ENCODE measurements at places on chromosomes 16 and 17.

GRCh38 chr17:35094902-35095301 lies 24.8 kb downstream of the RAD51D start:
- no peak for DNase-seq

GRCh38 chr16:46627746-46628145 lies 6.6 kb upstream of the SHCBP1 start:
- DNase-seq: no peak

DNA sequence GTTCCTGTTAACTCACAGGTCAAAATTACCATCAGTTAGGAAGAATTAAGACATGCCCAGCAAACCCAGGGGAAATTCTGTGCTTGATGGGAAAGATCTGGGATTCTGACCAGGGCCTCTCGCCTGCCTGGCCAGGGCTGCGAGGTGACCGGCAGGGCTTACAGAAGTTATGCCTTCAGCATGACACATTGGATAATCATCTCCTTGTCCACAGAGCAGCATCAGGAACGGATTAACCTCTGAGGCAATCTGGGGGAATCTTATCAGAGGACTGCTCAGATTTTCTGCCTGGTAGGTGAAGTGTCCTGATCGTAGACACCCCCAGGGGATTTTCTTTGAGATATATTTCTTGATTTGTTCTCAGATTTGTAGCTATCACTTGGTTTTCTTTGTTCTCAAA lies 172.5 kb downstream of the HS3ST3A1 start:
- DNase-seq: no peak

GRCh38 chr16:75402159-75402820 lies 31.0 kb downstream of the CFDP1 start:
- DNase-seq: peak; percentile 85

GRCh38 chr16:57379579-57379978 lies 7.3 kb downstream of the CX3CL1 start:
- DNase-seq: peak; percentile 15

DNA sequence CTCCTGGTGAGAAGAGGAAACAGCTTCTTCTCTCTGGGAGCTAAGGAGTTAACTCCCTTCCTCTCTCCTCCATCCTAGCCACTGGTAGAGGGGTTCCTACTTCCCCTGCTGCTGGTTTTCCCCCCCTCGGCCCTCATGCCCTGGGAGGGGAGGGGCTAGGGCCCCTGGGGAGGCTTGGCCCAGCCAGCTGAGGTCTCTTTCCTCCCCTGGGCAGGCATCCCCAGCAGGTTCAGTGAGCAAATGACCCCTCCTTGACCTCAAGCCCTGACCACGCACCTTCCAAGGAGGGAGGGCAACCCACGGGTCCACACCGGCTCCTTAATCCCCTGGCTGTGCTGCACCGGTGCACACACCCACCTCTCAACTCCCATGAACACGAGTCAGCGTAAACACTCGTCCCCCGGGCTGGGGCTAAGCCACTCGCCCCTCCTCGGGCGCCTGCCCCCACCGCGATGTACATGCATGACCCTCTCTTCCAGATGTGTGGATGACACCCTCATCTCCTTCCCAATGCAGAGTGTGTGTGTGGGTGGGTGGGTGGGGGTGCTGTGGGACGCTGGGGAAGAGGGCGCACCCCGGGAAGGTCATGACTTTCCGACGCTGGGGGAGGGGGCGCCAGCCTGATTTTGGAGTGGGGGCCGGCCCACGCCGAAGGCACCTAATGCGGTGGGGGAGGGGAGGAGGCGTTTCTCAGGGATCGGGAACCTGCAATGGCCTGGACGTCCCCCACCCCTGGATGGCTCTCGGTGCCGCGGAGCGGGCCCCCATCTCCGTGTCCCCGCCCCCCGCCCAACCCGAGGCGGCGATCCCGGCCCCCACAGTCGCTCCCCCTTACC lies 33.7 kb downstream of the SRCIN1 start:
- DNase-seq: no peak

DNA sequence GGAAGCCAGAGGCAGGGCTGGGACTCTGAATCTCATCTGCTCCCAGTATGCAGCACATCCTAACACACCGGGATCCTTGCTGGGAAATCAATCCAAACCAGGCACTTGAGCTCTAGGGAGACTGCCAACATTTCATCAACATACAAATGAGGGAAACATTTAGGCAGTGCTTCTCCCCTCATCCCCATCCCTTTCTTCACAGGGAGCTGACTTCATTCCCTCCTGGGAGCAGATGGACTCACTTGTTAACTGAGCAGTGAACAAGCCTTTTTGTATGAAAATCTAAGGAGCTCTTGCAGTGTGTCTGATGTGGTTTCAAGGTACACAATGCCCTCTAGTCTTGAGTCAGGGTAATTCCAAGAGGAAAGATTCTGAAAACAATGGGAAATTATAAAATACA lies 96.3 kb downstream of the TMEM114 start:
- no peak for DNase-seq

DNA sequence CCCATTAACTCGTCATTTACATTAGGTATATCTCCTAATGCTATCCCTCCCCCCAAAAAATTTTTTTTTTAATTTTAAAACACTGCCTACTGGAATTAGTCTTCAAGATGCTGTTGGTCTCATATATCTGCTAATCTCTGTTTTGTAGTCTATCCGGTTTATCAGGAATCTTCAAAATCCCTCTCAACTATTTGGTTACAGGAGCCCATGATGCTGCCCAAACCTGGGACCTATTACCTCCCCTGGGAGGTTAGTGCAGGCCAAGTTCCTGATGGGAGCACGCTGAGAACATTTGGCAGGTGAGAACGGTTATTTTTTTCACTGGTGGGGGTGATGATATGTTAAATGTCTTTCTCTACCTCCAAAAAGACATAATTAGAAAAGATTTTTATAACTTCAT lies 6.9 kb downstream of the TEN1 start:
- no peak for DNase-seq

GRCh38 chr16:71917900-71918299 lies 22.6 kb downstream of the IST1 start:
- DNase-seq: peak; percentile 37

- no peak for DNase-seq
These were observed 7.2 kb upstream of the FOXF1 start for GRCh38 chr16:86502856-86503748.

DNA sequence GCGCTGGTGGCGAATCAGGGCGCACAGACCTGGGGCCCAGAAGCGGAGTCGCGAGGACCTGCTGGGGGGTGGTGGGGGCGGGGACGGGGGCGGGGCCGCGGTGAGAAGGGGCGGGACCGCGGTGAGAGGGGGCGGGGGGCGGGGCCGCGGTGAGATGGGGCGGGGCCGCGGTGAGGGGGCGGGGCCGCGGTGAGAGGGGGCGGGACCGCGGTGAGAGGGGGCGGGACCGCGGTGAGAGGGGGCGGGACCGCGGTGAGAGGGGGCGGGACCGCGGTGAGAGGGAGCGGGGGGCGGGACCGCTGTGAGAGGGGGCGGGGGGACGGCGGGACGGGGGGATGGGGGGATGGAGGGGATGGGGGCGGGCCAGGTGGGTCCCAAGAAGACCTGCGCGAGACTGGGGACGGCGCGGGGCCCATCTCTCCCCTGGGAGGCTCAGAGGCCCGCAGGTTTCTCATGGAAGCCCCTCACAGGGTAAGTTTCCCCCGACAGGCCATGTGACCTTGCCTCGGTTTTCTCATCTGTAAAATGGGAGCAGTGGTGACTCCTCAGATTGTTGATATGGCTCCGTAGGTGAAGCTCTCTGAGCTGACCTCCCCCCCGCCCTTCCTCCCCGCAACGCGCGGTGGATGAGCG lies 28.6 kb upstream of the DBNDD1 start:
- DNase-seq: peak; percentile 37

- DNase-seq: no peak
These were observed 154.5 kb downstream of the LAT start for GRCh38 chr16:29139261-29139802.

DNA sequence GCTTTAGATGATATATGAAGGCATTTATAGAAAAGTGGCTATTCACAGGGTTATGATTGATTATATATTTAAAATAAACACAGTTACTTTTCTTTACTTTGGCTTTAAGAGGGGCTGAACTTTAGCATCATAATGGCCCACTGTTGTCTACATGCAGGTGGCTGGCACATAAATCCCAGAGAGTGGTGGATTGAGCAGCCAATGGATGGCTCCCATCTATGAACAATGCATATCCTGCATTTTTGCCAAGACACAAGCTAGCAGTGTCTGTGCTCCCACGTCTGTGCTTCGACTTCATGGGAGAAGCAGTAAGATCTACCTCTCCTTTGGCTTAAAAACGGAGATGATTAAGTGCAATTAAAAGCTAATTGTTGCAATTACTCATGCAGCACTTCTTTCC lies 373.2 kb upstream of the CDH11 start:
- DNase-seq: no peak

GRCh38 chr16:88635671-88636319 lies 2.6 kb upstream of the IL17C start:
- DNase-seq: no peak

GRCh38 chr17:17667947-17668346 lies 13.3 kb upstream of the RAI1 start:
- DNase-seq: no peak

- no peak for DNase-seq
These were observed 29.5 kb downstream of the SRL start for GRCh38 chr16:4212211-4212933.

DNA sequence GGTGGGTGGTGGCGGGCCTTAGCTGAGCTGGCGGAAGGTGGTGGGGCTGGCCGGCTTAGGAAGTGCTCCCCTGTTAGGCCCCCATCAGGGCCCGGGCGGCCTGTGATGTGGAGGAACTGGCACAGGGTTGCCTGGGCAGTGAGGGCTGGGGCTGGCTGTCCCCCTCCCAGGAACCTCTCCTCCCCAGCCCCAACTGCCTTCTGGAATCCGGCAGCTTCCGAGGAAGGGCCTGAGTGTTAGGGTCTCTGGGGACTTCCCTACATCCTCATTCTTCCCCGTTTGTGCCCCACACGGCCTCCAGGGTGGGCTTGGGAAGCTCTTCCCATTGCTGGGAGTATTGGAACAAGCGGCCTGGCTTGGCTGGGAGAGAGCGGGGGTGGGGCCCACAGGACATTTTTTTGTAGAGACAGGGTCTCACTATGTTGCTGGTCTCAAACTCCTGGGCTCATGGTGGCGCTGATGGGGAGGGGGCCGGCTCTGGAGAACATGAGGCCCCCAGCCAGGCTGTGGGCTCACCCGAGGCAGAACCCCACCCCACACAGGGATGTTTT lies 89.9 kb upstream of the CIBAR2 start:
- no peak for DNase-seq

GRCh38 chr16:12793865-12794240 lies 9.8 kb downstream of the CPPED1 start:
- no peak for DNase-seq

DNA sequence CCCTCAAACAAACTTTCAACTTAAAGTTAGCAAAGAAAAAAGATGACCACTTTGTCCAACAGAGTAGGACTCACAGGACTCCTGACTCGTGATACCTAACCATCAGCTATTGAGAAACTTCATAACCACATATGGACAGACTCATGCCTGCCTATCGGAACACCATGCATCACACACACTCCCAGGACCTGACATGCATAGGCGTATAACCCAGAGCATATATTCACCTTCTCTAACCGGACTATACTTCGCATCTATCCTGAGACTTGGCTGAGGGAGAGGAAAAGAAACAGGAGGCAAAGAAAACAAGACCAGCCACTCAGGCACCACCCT lies 2.2 kb downstream of the PIP4K2B start:
- no peak for DNase-seq

DNA sequence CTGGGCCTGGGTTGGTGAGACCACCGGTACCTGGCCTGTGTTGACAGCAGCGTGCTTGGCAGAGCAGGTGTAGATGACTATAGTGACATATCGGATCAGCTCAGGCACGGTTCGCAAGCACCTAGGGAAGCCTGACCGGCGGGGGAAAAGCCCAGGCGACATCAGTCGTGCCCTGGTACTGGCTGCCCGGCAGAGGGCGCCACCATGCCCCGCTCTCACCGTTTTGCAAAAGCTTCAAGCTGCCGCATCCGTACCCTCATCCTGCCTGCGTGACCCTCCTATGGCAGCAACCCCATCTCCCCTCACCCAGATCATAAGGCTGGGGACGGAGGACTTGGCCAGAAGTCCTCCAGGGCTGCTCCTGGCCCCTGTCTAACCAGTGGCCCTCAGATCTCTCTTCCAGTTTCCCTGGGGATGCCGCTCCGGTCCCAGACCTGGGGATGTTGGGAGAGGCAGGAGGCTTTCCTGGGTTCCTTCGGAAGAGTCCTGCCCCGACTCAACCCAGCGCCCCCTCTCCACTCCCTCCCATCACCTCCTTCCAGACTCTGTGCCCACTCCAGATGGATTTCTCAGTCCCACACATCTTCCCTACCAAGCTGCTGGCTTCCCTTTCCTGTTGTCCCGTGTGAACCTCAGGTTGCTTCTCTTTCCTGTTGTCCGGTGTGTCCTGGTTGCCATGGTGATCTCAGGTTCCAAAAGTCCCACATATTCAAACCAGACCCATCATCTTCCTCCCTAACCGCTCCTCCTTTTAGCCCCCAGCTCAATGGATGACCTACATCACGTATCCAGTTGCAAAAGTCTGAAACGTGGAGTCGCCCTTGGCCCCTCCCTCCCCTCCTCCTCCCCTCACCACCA lies 13.7 kb downstream of the ALOX12B start:
- peak; percentile 71 for DNase-seq

DNA sequence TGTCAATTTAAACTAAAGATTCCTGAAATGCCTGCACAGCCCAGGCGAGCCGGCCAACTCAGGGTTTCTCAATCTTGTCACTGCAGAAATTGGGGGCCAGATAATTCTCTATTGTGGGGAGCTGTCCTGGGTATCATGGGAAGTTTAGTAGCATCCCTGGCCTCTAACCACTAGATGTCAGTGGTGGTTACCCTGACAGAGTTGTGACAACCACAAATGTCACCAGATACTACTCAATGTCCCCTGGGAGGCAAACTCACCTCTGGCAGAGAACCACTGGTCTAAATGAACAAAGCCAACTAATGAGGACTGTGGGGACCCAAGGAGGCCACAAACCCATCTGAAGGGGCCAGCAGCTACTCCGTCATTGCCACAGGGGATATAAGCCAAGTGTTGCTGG lies 90.9 kb downstream of the MYH11 start:
- peak; percentile 66 for DNase-seq

- DNase-seq: peak; percentile 62
These were observed 15.0 kb upstream of the RHOT1 start for GRCh38 chr17:32127158-32127897.

DNA sequence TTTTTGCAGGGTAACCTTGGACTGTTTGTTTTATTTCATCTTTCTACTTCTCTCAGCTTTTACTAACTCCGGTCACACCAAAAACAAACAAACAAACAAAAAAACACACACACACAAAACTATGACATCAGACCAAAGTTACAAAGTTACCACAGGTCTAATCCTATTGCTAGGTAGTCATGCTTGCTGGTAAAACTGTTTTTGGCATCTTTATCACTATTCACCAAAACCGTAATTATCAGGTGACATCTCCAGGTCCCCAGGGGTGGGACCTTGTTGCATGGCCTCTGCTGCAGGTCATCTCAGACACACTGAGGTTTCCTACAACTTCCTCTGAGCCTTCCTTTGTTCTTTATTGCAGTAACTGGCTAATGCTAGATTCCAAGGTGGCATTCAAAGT lies 162.3 kb downstream of the ABCA8 start:
- DNase-seq: no peak

- no peak for DNase-seq
These were observed 202 bp downstream of the CEP131 start for GRCh38 chr17:81222620-81222905.
